SW480 (cell line): ENCODE measurements at places on chromosomes 7 and 10.

GRCh38 chr10:4826792-4827324 lies 851 bp downstream of the AKR1E2 start:
- no peak for DNase-seq

GRCh38 chr10:76723844-76724243 lies 913.8 kb downstream of the KCNMA1 start:
- no peak for DNase-seq

DNA sequence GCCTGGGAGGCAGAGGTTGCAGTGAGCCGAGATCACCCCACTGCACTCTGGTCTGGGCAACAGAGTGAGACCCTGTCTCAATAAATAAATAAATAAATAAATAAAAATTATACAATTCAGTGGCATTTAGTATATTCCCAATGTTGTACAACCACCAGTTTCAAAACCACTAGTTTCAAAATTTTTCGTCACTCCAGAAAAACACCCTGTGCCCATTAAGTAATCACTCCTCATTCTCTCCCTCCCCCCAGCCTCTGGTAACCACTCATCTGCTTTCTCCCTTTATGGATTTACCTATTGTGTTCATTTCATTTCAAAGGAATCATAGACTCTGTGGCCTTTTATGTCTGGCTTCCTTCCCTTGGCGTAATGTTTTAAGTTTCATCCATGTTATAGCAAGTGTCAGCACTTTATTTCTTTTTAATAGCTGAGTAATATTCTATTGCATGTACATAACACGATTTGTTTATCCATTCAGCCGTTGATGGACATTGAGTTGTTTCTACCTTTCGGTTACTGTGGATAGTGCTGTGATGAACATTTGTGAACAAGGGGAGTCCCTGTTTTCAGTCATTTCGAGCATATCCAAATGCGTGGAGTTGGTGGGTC lies 29.4 kb upstream of the GOLGA7B start:
- DNase-seq = no peak

- DNase-seq = no peak
Measured at GRCh38 chr7:94031865-94032264, 27.7 kb upstream of the BET1 start.

DNA sequence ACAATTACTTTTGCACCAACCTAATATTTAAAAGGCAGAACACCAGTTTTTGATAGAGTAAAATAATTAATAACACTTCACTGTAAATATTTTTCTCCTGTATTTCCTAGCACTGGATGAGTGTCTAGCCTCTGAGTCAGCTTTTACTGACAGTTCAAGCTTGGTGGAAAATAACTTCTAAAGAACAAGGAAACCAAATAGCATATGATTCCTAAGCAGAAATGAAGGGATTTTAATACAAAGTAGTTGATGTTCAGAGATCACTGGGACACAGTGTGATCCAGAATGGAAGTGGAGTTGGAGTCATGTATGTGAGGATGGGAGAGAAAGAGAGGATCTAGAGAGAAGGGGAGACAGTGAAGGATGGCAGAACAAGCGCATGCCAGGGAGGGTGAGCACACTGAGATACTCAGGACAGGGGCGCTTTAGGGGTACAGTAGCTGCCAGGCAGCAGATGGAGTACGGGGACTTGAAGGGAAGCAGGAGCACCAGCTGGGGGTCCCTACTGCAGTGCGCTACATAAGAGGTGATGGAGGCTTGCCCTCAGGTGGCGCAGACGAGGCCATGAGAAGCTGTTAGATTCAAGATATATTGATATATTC lies 117.9 kb upstream of the KLF6 start:
- no peak for DNase-seq

GRCh38 chr10:64148607-64149006 lies 627.4 kb downstream of the REEP3 start:
- no peak for DNase-seq

GRCh38 chr10:15385552-15386455 lies 14.7 kb upstream of the FAM171A1 start:
- no peak for DNase-seq

GRCh38 chr7:30090111-30090510 lies 44.7 kb upstream of the MTURN start:
- DNase-seq = no peak

- DNase-seq = no peak
Measured at GRCh38 chr10:50951365-50951764, 65.9 kb upstream of the A1CF start.

GRCh38 chr7:78176171-78176570 lies 377.6 kb downstream of the PHTF2 start:
- no peak for DNase-seq

DNA sequence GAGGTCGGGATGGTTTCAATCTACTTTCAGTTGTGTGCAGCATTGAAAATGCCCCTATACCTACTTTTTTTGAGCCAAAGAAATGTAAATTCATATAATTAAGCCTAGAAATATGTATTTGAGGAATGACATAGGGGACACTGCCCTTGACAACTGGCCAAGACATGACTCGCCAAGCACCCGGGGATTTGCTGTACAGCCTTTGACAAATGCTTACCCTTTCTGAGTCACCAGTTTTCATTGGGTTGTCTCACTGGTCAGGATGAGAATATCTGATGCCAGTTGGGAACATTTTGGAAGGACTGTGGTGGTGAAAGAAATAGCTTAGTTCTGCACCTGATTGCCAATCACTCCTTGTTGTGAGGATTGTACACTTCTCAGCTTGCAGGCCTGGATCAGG lies 166.8 kb upstream of the HABP2 start:
- DNase-seq = peak; percentile 11

- DNase-seq = no peak
Measured at GRCh38 chr7:4549681-4550080, 132.4 kb upstream of the FOXK1 start.

GRCh38 chr10:76547352-76547972 lies 1090.1 kb downstream of the KCNMA1 start:
- peak; percentile 73 for DNase-seq

DNA sequence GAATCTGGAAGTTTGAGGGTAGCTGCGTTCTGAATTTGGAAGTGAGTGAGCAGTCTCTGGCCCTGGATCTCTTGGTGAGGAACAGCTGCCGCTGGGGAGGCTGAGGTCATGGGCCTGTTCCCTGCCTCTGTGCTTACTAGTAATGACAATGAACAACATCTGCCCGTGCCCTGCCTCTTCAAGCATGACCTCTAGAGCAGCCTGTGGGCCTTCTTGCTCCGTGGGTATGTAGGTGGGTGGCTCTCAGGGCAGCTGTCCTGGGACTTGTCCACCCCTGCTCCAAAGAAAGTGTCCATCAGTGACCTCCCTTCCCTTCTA lies 186.2 kb downstream of the CXCL12 start:
- DNase-seq = no peak

- DNase-seq = no peak
Measured at GRCh38 chr7:101727184-101727583, 90.2 kb upstream of the CUX1 start.

DNA sequence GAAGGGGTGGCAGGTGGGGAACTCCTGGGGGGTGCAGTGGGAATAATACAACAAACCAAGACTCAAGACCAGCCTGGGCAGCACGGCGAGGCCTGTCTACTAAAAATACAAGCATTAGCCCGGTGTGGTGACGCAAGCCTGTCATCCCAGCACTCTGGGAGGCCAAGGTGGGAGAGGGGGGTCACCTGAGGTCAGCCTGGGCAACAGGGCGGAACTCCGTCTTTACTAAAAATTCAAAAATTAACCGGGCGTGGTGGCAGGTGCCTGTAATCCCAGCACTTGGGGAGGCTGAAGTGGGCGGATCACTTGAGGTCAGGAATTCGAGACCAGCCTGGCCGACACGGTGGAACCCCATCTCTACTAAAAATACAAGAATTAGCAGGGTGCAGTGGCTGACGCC lies 48.4 kb upstream of the ELFN1 start:
- DNase-seq = no peak

DNA sequence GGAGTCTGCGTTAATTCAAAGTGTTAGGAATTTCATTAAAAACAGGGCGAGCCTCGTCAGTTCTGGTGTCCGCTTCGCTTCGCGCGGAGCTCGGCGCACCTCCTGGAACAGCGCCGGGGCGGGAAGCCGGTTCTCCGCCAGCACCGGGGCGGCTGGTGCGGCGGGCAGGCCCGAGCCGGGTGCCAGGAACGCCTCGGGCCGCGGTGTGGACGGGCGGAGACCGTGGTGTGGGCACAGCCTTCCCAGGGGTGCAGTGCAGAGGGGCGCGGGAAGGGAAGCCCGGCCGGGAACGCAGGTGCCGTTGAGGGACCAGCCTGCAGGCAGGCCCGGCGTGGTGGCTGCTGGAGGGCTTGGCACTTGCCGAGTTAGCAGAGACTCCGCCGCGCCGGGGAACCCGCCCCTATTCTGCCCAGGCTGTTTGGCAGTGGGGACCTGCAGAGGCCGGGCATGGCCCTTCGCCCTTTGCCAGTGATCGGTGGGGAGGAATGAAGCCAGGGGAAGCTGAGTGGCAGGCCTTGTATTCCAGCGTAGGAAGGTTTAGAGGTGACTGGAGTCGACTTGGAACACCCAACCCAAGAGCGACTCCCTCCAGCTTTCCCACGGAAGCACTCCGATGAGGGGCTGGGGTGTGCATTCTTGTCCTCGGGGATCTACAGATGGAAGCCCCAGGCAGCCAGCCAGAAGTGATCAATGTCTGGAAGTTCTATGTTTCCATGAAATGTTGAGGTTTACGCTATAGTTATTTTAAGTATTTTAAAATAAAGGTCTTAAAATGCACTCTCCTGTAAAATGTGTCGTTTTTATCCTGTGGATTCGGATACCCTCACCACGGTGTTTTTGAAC lies 945 bp upstream of the RHEB start:
- DNase-seq = peak; percentile 42

GRCh38 chr7:29017713-29018112 lies 59.6 kb upstream of the TRIL start:
- DNase-seq = no peak

DNA sequence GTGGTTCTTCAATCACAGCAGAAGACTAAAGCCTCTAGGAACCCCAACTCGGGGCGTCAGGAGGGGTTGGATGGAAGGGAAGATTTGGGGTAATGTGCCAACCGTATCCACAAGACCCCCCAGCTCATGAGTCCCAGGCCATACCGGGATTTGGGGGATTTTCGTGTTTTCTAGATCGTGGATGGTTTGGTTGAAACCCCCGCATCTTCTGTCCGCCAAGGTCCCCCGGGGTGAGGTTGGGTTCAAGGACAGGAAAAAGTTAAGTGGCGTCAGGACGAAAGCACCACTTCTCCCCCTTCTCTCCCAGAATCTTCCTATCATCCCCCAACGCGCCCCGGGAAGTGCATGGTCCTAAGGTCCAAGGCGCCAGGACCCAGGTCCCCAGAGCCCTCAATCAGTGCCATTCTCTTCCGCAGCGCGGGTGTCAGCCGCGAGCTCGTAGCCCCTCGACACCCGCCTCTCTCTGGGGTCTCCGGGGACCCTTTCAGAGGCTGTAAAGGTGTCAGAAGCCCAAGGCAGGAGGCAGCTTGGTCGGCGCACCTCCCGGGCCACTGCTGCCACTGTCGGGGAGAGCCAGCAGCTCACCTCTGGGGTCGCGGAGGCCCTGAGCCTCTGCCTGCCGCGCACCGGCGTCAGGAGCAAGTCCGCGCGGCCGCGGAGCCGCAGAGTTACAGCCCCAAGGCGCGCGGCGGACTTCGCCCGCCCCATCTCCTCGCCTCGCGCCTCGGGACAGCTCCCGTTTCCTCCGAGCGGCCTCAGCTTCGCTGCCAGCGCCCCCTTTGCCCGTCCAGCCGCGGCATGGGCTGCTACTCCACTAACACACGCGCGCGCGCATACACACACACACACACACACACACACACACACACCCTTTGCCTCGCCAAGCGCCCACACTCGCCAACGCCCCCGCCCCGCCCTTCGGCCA lies 1.5 kb downstream of the MKX start:
- DNase-seq = peak; percentile 24

DNA sequence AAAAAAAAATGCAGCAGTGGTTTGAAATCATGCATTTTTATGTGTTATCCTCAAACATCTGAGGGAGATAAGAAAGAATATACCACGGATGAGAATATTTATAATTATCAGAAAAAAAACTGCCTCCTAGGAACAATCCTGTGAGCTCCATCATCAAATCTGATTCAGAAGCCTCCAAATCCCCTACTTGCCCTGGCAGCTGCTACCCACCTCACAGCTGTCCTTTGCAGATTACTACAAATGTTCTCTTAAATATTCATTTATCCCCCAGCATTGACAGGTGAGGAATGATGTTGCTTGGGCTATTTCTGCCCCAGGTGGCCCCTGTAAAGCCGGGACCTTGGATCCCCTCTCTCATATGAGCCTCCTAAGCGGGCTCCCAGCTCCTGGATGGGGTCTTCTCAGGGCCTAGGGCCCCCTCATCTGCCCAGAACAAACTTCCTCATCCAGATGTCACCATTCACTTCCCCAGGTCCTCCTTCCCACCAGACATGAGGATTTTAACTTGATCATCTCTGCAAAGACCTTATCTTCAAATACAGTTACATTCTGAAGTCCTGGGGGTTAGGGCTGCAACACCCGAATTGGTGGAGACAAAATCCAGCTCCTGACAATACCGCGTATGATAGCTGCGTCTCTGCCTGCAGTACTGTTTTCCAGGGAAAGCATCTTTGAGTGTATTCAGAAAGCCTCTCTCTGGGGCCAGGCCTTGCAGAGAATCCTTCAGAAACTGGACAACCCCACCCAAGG lies 81.9 kb upstream of the INSIG1 start:
- DNase-seq = no peak

- DNase-seq = no peak
Measured at GRCh38 chr7:79434867-79435266, 18.6 kb downstream of the MAGI2 start.

DNA sequence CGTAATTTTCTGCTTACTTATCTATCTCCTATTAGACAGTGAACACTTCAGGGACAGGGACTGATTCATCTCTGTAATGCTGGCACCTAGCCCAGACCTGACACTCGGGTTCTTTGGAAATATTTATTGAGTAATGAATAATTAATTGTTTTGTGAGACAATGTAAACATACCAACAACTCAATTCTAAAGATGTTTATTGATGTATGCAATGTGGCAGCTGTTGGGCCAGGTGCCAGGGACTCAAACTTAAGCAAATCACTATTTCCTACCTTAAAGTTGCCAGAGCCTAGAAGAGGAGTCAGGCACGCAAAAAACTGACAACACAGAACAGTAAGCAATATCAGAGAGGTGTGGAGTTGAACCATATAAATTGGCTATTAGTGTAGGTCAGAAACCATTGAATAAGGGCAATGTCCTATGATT lies 63.6 kb upstream of the BMPER start:
- DNase-seq = no peak

- DNase-seq = no peak
Measured at GRCh38 chr7:139568813-139569490, 45.5 kb downstream of the CLEC2L start.

GRCh38 chr7:157016024-157016351 lies 5.5 kb upstream of the MNX1 start:
- DNase-seq = no peak

DNA sequence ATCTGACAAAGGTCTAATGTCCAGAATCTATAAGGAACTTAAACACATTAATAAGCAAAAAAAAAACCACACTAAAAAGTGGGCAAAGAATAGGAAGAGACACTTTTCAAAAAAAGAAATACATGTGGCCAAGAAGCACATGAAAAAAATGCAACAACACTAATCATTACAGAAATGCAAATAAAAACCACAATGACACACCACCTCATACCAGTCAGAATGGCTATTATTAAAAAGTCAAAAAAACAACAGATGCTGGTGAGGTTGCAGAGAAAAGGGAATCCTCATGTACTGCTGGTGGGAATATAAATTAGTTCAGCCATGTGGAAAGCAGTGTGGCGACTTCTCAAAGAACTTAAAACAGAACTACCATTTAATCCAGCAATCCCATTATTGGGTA lies 119.0 kb downstream of the LMBR1 start:
- DNase-seq = no peak
